ENCODE measurements at places on chromosomes 12 and 14.
A peak's percentile ranks its signal among the peaks of the same experiment; 100 is the strongest.

DNA sequence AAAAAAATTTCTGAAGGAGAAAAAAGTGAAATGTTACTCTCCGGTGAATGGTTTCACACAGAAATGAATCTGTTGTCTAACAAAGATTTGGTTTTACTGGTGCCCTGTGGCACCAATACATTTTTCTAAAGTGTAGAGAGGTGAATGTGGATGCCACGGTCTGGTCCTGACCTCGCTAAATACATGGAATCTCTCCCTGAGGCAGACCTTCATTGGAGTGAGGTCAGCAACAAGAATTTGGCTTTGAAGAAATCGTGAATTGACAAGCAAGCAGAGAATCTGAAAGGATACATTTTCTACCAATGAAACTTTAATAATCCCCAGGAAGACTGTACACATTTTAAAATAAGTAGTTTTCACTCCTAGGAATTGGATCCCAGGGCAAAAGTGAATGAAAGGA lies 81.2 kb upstream of the OTOGL start:
- DNase-seq: no peak

- no peak for DNase-seq
Measured at GRCh38 chr14:75306927-75307699, 28.5 kb downstream of the FOS start.

- no peak for DNase-seq
Measured at GRCh38 chr14:57153286-57153685, 115.4 kb downstream of the EXOC5 start.

DNA sequence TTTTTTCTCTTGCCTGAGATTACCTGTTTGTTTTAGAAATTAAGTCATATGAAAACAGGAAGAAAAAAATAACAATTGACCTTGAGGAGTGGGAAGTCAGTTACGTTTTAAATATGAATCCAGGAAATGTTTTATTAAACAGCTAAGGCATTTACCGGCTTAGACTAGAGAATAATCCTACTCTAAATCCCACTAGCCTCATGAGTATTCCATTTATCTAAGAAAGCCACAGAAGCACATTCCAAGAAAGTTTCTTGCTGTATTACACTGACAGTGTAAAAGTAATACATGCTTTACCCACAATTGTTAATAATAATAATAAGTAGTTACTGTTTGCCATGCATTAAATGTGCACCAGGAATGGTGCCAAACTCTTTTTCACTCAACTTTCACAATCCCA lies 90.9 kb downstream of the BMP4 start:
- DNase-seq: no peak

DNA sequence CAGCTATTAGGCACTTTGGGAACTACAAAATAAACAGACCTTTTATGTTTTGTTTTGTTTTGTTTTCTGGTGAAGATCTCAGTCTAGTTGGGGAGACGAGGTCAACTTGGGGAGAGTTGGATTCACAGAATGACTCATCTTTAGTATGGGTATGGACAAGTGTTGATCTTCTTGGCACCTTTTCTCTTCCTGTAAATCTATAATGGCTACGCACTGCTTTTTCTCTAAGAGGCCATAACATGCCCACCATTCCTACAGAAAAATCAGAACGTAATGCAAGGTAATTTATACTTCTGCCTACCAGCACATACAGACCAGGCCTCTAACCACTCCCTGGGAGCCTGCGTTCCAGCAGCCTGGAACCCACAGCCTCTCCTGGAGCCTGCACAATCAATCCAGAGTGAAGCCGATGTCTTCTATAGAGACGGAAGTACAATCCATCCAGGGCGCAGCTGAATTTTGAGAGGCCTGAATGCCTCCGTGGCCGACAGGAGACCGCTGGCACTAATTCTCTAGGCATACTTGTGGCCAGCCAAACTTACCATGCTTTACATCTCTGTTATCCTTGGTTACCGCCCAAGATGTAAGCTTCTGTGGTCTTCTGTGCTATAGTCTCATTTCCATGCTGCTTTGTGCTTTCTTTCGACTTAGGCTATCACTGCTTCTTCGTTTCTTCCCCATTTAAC lies 717 bp downstream of the PPHLN1 start:
- no peak for DNase-seq

- DNase-seq: no peak
Measured at GRCh38 chr12:49961111-49961922, at the start of gene AQP5. Gene AQP5 (plus strand): TSS chr12:49961872. CDS start chr12:49962018, 146 bp downstream.

DNA sequence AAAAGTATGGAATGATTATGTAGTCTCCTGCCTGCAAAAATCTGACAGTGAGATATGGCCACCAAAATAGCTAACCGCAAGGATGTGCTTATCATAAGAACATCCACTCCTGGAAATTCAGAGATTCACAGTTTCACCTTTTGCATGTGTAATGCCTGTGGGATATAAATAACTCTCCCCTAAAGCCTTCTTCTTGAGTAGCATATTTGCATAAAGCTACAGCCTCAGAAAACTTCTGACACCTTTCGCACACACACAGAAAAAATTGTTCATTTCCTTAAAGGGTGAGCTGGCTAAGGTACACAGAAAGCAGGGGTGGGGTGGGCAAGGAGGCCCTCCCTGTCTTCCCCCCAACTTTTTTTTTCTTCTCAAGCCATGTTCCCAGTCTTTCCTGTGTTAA lies 3.1 kb upstream of the IGF1 start:
- DNase-seq: no peak

- no peak for DNase-seq
Measured at GRCh38 chr14:103540821-103541708, 12.1 kb downstream of the TRMT61A start.

DNA sequence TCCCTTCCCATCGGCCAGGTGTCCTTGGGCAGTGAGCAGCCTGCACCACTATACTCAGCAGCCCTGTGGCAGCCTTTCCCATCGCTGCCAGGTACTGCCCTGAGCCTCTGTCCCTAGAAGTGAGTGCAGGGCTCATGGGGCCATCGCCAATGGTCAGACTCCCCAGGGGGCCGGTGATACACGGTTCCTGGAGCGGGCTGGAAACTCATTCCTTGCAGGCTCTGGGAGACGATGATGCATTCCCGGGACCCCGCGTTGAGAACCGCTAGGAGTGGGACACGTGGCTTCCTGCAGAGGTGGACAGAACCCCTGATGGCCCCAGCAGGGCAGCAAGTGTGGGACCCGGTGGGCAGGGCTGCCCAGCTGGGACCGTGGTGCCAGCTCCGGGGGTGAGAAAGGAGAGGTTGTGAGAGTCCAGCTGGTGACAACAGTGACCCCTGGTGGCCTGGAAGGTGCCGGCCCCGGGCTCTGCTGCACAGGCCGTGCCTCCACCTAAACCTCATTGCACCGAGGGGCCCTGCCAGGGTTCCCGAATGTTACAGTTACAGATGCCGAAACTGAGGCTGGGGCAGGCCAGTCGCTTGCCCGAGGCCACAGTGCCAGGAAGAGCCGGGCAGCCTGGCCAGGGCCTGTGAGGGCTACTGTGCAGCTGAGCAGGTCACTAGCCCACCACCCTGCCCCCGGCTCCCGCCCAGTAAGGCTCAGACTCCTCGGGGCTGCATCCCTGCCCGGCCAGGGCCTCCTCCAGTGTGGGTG lies 33.8 kb downstream of the FBRSL1 start:
- peak; percentile 12 for DNase-seq

- peak; percentile 35 for DNase-seq
Measured at GRCh38 chr12:99810718-99811593, 163.4 kb downstream of the GARIN6 start.

- no peak for DNase-seq
Measured at GRCh38 chr12:101769865-101770264, 30.6 kb upstream of the SYCP3 start.

DNA sequence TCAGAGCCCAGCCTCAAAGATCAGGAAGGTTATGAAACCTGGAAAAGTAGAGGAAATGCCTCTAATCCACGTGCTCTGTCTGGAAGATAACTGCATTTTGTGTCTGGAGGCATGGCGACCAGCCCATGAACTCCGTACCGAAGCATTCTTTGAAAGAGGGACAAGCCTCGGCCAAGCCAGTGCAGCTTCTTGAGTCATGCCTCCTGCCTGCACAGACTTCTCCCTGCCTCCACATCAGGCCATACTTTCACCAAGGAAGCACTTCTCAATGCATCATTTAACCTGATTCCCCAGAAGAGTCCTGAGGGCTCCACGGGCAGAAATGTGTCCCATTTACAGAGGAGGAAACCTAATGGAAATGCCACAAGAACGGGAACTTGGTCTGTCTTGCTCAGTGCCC lies 3.4 kb downstream of the ACTN1 start:
- DNase-seq: peak; percentile 31

DNA sequence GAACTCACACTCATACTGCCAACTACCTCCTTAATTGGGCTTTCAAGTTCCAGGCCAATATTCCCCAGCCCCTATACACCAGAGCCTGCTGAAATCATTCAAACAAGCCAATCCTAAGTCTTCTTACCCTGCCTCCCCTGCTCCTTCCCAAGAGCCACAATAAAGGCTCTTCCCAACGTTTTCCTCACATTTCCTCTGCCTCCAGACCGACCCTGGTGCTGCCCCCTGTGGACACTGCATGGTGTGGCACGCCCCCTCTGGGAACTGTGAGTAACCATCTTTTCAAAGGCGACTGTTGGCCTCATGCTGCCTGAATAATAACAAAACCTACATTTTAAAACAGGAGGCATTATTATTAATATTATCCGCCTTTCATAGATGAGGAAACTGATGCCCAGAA lies 111.6 kb upstream of the NOS1 start:
- no peak for DNase-seq

DNA sequence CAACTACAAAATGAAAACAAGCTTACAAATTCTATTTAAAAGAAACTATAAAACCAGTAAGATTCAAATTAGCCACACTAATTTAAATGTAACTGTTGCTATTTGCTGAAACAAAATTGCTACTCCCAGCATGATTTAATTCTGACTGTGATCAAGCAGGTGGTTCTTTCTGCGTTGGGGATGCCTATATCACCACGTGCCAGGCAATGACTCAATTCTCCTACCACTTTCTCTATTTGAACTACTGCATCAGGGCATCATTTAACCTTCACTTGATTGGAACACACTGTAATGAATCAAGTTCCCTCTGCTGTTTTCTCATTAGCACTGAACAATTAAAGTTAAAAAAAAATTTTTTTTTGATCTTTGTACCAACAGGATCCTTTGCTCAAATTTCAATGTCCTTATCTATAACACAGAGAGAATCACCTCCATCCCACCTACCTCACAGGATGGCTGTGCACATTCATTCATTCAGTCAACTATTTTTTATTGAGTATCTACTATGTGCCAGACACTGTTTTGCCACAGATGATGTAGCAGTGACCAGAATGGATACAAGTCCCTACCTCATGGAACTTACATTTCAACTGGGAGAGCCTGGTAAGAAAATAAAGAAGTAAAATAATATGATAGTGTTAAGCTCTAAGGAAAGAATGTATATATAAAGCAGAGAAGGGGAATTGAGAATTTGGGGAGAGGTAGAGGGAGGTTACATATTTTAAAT lies 8.0 kb upstream of the ACTN1 start:
- no peak for DNase-seq

GRCh38 chr12:122060081-122060501 lies 18.5 kb upstream of the MLXIP start:
- DNase-seq: no peak
